ENCODE measurements at places on chromosomes 3 and 15.

DNA sequence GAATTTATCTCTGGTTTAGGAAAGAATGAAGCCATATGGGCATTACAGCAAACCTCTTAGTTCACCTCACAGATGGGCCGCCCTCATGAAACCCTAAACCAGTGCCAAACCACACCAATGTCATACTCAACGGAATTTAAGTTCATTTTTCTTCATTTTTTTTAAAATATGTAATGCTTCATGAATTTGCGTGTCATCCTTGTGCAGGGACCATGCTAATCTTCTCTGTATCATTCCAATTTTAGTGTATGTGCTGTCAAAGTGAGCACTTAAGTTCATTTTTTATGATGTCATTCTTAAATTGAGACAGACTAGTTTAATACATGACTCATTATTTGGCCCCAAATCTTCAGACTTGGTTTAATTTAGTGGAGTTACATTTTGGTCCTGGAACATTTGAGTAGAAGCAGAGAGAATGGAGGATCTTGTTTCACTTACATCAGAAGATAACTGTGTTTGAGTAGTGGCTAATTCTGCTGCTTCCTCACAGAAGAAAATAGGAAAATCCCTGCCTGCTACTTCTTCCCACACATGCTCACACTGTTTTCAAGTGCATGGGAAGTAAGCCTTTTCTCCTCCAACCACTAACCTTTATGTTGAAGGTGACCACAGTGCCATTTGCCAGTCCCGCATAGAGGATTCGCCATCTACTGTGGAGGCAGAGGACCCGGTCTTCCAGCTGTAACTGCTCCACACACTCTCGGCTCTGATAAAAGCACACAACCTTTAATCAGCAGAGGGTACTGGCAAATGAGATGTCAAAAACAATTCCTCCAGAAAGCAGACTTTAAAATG lies 63.3 kb downstream of the ZNF106 start:
- no peak for DNase-seq

DNA sequence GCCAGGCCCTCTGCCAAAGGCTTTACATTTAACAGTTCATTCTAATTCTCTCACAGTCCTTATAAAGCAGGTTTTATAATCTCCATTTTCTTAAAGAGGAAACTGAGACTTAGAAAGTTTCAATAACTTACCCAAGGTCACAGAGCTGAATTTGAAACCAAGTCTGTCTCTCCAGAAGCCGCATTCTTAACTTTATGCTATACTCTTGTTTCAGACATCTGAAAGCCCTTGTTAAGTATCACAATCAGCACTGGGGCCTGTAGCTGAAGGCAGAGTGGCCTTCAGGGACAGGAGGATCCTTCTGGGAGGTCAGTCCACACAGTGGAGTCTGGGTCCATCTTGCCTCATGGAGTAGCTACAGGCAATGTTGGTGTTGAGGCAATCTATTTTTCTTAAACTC lies 27.9 kb downstream of the LRRN1 start:
- DNase-seq, result no peak

- no peak for DNase-seq
These were observed 276.7 kb downstream of the NFKBIZ start for GRCh38 chr3:102125994-102126368.

DNA sequence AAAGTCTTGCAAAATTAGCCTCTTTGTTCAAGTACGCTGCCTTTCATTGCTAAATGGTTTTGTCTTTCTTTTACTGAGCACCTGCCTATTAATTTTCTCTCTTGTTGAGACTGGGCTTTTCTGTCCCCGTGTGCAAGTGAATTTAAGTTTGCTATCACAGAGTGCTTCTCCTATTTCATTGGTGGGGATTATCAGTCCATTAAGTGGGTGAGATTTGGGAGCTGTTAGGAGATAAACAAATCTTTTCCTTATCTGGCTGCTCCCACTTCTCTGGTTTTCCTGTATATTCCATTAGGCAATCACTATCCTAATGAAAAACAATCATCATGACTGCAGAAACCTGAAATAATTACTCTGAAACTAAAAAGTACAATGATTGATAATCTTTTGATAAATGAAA lies 254.2 kb downstream of the NR1D2 start:
- no peak for DNase-seq

- no peak for DNase-seq
These were observed 119.0 kb upstream of the PROK2 start for GRCh38 chr3:71903936-71904335.

DNA sequence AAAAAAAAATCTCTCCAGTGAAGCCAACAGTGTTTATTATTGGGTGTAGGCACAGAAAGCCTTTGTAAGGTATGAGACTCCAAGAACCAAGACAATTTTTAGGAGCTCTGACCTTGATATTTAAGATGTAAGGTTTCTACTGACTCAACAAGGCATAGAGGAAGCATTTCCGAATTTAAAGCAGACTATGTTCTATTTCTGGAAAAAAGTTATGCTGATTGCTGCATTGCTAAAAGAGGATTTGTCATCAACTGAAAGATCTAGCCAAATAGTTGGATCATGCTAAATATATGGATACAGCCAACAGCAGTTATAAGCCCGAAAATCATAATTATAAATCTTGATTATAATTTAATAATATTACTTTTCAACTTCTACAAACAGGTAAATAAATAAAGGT lies 53.3 kb upstream of the MELTF start:
- no peak for DNase-seq

- no peak for DNase-seq
These were observed 174.5 kb downstream of the MEIS2 start for GRCh38 chr15:36925653-36926426.

GRCh38 chr3:107884719-107885460 lies 205.9 kb downstream of the CD47 start:
- DNase-seq, result no peak

DNA sequence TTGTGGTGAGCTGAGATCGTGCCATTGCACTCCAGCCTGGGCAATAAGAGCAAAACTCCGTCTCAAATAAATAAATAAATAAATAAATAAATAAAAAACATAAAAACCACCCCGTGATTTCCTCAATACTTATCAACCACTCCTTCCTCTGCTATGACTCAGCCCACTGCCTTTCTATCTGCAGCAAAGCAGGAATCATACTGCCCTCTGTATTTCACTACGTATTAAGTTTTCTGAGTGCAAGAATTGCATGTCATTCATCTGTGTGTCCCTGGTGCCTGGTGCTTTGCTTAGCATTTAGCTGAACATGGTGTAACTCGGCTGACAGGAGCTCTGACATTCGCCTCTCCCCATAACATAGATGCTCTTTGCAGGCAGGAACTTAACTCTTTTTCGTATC lies 7.1 kb downstream of the LSG1 start:
- DNase-seq, result no peak

DNA sequence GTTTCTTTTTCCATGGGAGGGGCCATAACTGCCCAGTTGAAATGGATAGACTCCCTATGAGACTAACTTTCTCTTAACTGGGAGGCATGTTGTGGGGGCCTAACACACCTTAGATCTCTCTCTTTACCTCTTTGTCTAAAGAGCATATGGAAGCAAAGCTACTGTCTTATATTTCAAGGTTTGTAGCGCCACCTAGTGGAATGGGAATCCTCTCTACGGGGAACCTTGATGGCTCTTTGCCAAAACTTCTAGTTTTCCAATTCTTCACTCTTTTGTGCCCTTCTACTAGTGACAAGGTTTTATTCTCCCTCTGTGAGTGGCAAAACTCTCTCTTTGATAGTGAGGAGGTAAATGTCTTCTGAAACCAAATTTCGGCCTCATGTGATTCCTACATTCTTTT lies 1030.4 kb upstream of the CADM2 start:
- DNase-seq, result no peak

DNA sequence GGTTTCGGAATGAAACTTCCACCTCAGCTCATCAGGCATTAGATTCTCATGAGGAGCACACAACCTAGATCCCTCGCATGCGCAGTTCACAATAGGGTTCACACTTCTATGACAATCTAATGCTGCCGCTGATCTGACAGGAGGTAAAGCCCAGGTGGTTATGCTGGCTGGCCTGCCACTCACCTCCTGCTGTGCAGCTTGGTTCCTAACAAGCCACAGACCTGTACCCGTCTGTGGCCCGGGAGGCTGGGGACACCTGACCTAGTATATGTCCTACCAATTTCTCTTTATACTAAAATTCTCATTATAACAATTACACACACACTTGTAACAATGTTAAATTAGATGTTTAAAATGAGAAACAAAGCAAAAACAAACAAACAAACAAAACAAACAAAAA lies 172.2 kb downstream of the SLC9A9 start:
- DNase-seq, result no peak

DNA sequence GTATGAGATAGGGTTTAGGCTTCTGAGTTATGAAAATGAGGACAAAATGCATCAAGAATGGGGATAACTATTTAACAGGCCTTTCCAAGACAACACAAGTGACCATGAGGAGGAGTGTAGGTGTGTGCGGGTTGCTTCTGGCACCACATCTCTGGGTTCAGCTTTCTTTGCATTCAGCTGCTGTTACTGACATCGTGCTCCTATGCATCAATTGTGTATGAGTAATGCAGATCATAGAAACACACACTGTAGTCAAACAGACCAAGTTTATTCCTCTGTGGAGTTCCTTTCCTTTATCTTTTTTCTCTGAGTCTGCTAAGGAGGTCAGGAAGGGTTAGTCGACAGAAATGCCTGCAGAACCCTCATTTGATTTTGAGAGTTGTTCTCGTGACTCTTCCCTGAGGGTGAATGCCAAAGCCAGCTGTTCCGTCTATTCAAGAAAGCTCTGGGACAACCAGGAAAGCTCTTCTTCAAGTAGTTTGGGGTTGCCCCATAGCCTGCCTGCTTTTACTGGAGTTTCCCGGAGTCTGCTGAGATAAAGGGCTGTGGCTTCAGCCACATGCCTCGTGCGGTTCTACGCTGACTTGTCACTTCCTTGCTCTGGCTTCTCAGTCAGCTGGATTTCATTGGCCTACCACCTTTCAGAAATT lies 136.7 kb upstream of the TLE3 start:
- no peak for DNase-seq

DNA sequence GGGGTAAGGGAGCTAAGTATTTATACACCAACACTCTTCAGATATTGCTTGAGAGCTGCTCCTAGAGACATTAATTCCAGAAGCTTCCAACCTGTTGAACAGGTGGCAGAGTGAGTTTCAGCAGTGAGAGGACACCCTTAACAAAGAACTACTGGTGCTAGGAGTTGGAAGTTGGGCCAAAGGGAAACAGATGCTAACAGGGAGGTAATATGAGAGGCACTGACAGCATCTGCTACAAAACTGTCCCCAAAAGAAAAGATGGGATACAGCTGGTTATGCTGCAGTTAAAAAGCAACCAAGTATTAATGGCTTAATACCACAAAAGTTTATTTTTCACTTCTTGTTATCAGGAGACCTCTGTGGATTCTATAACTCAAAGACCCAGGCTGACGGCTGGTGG lies 104.5 kb upstream of the SATB1 start:
- DNase-seq, result no peak

DNA sequence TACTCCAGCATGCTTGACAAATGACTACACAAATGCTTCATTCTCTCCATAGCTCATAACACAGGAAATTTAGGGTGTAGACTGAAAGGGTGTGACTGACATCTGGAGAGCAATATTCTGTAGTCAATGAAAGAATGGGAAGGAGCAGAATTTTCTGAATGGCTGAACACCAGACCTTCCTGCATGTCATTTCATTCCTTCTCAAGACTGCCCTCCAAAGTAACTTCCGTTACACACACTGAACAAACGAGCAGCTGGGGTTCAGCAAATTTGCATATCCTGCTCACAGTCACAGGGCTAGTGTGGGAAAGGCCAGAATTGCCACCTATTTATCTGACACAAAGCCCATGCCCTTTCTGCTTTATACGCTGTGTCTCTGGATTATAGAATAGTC lies 325.0 kb upstream of the CFAP20DC start:
- DNase-seq, result no peak

- DNase-seq, result no peak
These were observed 86.2 kb downstream of the EPHB1 start for GRCh38 chr3:134881305-134881704.

GRCh38 chr3:58154626-58155449 lies 55.9 kb downstream of the DNASE1L3 start:
- DNase-seq, result no peak

DNA sequence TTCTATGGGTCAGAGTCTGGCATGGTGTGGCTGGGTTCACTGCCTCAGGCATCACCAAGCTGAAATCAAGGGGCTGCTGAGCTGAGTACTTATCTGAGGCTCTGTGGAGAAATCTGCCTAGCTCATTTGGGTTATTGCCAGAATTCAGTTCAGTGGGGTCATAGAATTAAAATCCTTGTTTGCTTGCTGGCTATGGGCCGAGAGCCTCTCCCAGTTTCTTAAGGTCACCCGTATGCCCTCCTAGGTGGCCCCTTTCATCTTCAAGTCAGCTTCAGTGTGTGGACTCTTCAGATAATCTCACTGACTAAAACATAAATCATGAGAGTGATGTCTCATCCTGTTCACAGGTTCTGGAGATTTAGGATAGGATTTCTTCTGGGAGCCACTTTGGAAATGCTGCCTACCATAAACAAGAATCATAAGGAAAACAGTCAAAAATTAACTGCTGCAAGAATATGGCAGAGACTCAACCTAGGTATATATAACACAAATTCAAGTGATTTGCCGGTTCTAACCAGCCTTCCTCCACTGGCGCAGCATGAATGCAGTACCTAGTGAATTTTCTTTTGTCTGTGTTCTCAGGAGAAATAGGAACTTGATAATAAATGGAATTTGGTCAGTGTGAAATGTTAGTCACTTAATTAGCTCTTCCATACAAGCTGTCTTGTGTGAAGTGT lies 5.3 kb downstream of the CP start:
- no peak for DNase-seq

DNA sequence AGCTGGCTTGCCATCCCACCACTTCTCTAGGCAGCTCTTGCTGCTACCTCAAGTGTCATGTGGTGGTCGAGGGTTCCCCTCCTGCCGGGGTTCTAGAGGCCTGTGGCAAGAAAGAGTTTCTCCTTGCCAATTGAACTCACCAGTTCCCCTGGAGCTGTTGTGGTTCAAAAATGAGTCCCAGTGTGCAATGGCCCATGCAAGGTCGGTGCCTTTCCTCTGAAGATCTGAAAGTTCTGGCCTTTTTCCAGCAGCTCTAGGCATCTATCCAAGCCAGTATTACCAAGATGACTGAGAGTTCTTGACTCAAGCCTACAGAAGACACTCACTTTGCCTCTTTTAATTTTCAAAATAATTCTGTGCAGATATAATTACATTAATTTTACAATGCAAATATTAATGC lies 163.6 kb downstream of the KCNMB2 start:
- DNase-seq, result no peak

GRCh38 chr15:58171476-58172061 lies 33.4 kb downstream of the AQP9 start:
- DNase-seq, result no peak

GRCh38 chr15:60695713-60696522 lies 217.0 kb upstream of the ICE2 start:
- DNase-seq, result peak; percentile 90

- no peak for DNase-seq
These were observed 221.9 kb downstream of the LRRN1 start for GRCh38 chr3:4021162-4021561.

DNA sequence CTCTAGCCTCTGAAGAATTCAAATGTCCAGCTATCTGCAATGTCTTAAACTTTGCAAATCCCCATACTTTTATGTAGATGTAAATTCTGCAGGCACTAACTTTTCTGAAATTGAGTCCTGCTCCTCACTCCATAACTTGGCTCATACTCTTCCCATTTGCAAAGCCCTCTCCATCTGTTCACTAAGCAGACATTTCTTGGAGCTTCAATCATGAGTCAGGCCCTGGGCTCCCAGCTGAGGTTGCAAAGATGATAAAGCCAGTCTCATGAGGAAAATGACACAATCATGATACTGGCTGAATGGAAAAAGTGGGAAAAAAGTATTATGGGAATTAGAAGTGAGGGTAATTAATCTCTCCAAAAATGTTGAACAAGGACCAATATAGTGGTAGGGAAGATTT lies 507.6 kb downstream of the NR2F2 start:
- no peak for DNase-seq

GRCh38 chr3:186823386-186823785 lies 17.1 kb upstream of the RFC4 start:
- DNase-seq, result no peak

Data from activated T-cell treated with anti-CD3 and anti-CD28 coated beads, Interleukin-2, amount 50 U/mL, for 48 hours (primary cell).